PC-9 (cell line): ENCODE measurements at places on chromosomes 7 and 10. TPM values are rescaled to one million over a fixed set of nuclear protein-coding genes. Genes with fewer than 3 reads are reported as not detected.
A peak's percentile ranks its signal among the peaks of the same experiment; 100 is the strongest.

- peak overlapping the region; percentile 34; the same call in 1 of the 2 replicates for H3K4me3 ChIP-seq
- H3K4me1 ChIP-seq, result peaks cover 30% of the 10 kb centered on the region
- no peaks in the 10 kb centered on the region for H3K27me3 ChIP-seq
- no peaks in the 10 kb centered on the region for H3K36me3 ChIP-seq
Observed at GRCh38 chr10:8365935-8366911, 311.7 kb downstream of the GATA3 start.

GRCh38 chr7:132440151-132440550 is 136.1 kb downstream of the PLXNA4 start:
- DNase-seq, result no peak
- H3K36me3 ChIP-seq, result no peaks in the 10 kb centered on the region
- peaks cover 94% of the 10 kb centered on the region for H3K27me3 ChIP-seq
- H3K4me1 ChIP-seq, result no peaks in the 10 kb centered on the region
- no peak overlapping the region for H3K27ac ChIP-seq
- H3K4me3 ChIP-seq, result no peak overlapping the region

- no peak overlapping the region for H3K27ac ChIP-seq
- H3K27me3 ChIP-seq, result no peaks in the 10 kb centered on the region
- H3K4me1 ChIP-seq, result no peaks in the 10 kb centered on the region
- no peak overlapping the region for H3K4me3 ChIP-seq
- H3K36me3 ChIP-seq, result no peaks in the 10 kb centered on the region
Observed at GRCh38 chr10:22765660-22766547, 51.5 kb upstream of the PIP4K2A start.

GRCh38 chr7:158110034-158110590 is 477.5 kb downstream of the PTPRN2 start:
- no peaks in the 10 kb centered on the region for H3K36me3 ChIP-seq
- no peaks in the 10 kb centered on the region for H3K4me1 ChIP-seq
- 0 out of 2 replicates have a peak, but pooled peaks cover 6% of the 10 kb centered on the region for H3K27me3 ChIP-seq
- no peak overlapping the region for H3K27ac ChIP-seq
- no peak for DNase-seq
- no peak overlapping the region for H3K4me3 ChIP-seq

DNA sequence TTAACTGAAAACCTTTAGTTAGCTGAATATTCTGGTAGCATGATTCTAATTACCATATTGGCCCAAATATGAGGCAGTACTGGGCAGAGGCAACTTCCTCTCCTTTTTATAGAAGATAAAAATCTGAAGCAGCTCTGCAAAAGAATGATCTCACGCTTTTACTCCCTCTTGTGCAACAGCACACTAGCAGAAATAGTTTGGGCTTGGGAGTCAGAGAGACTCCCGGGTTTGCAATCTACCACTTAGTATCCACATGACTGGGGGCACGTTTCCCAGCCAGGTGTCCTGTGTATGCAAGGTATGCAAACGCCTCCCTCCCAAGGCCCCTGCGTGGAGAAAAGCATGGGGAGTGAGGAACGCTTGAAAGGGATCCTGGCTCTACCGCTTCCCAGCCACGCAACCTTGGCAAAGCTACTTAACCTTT is 47.2 kb upstream of the RHEB start:
- DNase-seq, result peak; percentile 38
- no peak overlapping the region for H3K4me3 ChIP-seq
- no peak overlapping the region for H3K27ac ChIP-seq
- H3K27me3 ChIP-seq, result no peaks in the 10 kb centered on the region

GRCh38 chr7:79822620-79823240 is 311.9 kb upstream of the GNAI1 start:
- no peaks in the 10 kb centered on the region for H3K36me3 ChIP-seq
- H3K27ac ChIP-seq, result no peak overlapping the region
- H3K27me3 ChIP-seq, result no peaks in the 10 kb centered on the region
- H3K4me1 ChIP-seq, result no peaks in the 10 kb centered on the region
- no peak overlapping the region for H3K4me3 ChIP-seq

The GPER1 gene
- total RNA-seq, result 0.37 and 0.85 TPM in 2 replicates

The SGCE gene
- total RNA-seq, result 23.1 and 37.7 TPM in 2 replicates

The FKBP6 gene
- total RNA-seq, result not detected in 2 replicates

The MGMT gene
- 21.2 and 28.1 TPM in 2 replicates for total RNA-seq
